Stromal cell of bone marrow (primary cell): ENCODE measurements at places on chromosomes 7 and 10.
A peak's percentile ranks its signal among the peaks of the same experiment; 100 is the strongest.

- no peak for DNase-seq
Measured at GRCh38 chr10:91104193-91105041, 116.0 kb upstream of the PCGF5 start.

DNA sequence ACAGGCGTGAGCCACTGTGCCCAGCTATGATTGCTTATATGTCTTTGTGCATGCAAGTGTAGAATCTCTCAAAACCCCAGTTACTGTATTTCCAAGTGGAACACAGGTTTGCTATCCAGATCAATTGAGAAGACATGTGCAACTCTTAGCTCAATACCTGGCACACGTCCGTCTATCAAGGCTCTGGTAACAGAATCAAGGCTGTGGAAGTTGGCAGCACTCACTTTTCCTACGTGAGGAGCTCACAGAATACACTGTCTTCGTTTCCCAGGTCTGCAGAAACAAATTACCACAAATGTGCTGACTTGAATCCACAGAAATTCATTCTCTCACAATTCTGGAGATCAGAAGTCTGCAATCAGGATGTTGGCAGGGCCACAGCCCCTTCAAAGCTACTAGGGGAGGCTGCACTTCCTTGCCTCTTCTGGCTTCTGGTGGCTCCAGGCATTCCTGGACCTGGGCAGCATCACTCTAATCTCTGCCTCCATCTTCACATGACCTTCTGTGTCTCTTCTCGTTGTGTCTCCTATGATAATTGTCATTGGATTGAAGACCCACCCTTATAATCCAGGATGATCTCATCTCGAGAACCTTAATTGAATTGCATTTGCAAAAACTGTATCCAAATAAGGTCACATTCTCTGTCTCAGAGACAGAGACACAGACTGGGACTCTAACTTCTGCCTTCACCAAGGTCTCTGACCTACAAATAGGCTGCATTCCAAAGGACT is 84.8 kb upstream of the C7orf33 start:
- no peak for DNase-seq

- DNase-seq: no peak
Measured at GRCh38 chr7:106063024-106063423, 49.1 kb downstream of the SYPL1 start.

DNA sequence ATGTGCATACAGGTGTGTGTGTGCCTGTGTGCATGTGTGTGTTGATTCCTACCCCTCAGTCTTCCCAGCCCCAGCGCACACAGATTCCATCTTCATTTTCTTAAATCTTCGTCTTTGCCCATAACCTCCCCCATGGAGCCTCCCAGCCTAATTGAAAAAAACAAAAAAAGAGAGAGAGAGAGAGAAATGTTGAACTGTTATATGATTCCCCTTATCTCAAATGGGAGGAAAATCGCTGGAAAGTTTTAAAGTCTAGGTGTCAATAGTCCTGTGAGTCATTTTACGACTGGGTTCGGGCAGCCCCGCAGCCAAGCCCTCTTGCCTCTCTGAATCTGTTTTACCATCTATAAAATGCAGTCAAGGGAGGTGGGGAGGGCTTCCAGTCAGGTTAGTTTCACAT is 60.9 kb downstream of the SPOCK2 start:
- no peak for DNase-seq

- no peak for DNase-seq
Measured at GRCh38 chr10:132188331-132188730, 1.6 kb downstream of the DPYSL4 start.

DNA sequence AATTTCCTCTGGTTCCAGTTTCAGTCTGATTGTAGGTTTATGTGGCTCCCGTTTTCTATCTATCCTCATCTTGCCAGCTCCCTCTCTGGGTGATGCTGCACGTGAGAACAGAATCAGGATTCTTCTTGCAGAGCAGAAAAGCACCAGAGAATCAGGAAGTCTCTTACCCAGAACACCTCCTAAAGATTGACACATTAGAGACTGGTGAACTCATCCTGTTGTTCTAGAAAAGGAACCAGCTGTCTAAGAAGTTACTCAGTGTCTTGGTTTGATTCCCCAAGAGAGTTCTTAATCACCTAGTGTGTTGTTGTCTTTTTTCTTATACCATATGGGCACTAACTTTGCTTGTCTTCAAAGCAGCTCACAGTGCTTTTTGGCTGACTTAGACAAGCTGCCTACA is 152.4 kb downstream of the DGKI start:
- no peak for DNase-seq

DNA sequence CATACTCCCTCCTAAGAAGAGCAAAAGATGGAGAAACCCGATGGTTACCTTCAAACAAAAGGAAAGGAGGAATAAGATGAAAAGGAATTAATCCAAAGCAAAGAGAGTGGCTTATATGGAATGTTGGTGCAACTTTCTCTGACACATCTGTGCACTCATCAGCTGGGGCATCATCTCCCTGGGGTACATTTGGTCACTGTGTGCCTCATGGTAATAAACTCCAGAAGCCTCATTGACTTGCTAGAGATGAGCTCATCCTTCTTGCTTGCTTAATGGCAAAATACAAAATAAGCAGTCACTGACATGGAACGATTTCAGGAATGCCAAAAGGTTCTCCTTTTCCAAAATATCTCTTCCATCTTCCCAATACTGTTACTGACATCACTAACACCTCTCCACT is 22.5 kb downstream of the CAV1 start:
- DNase-seq: peak; percentile 78

- no peak for DNase-seq
Measured at GRCh38 chr7:135798095-135798494, 49.5 kb upstream of the FAM180A start.

- DNase-seq: no peak
Measured at GRCh38 chr7:152402384-152403250, 33.2 kb downstream of the KMT2C start.

DNA sequence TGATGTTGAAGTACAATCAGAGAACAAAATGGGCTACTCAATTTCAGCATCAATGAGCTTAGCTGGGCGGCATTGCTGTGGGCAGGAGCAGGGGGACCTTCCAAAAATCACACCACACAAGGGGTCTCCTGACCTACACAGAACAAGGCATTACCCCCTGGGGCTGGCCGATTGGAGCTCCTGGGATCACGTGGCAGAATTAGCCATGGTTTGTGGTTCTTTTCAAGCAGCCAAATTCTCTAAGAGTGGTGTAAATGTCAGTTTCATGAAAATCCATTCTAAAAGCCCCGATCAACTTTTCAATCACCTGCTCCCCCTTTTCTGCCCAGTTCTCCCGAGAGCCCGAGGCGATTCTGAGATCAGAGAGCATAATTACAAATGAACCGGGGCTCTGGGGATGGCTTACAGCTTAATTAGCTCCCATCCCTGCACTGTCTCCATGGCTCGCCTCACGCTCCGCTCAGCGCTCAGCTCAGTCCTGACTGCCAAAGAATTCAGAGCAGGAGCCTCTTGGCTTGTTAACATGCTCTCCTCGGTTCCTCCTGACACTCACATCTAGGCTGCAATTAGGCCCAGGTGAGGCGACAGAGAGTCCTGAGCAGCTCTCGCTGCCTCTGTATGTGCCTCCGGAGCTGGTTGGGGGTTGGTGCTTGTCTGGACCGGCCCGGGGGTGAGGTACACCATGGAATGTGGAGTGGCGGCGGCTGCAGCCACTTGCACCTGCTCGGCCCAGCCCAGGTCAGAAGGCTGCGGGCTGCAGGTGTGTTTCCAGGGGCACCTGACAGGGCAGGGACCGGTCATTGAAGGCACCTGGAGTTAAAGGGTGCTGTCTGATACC is 111.8 kb downstream of the WDR11 start:
- DNase-seq: no peak

- DNase-seq: no peak
Measured at GRCh38 chr7:18903695-18904094, 213.7 kb downstream of the TWIST1 start.

DNA sequence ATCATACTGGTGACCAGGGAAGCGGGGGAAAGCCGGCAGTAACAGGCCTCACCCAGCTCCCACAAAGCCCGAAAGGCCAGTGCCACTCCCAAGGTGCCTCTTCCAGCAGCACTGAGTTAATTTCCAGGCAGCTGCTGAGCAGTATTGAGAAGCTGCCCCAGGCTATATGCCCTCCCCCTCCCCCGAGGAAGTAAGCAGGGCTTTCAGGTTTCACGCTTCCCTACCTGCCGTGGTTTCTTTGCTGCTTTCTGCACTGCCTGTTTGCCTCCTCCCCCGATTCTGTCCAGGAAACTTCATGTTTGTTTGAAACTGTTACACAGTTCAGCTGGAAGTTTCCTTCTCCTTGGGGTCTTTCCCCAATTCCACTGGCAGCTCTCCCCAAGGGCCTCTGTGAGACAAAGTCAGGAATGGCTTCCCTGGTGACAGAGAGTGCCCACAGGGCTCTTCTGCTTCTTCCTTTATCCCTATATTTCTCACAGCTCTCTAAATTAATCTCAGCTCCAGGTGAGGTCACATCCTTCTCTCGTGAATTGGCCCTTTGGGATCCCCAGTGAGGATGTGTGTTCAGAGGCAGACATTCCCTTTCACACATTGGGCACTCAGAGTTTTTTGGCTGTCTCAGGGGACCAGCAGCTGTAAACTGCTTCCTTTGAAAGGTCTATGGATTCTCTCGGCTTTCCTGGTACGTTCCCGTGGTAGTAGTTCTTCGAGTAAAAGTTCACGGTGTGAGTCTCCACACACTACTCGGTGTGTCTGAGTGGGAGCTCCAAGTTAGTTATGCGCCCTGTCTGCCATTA is 19.4 kb downstream of the C1GALT1 start:
- DNase-seq: no peak

GRCh38 chr10:99539820-99540219 is 7.1 kb downstream of the NKX2-3 start:
- no peak for DNase-seq

DNA sequence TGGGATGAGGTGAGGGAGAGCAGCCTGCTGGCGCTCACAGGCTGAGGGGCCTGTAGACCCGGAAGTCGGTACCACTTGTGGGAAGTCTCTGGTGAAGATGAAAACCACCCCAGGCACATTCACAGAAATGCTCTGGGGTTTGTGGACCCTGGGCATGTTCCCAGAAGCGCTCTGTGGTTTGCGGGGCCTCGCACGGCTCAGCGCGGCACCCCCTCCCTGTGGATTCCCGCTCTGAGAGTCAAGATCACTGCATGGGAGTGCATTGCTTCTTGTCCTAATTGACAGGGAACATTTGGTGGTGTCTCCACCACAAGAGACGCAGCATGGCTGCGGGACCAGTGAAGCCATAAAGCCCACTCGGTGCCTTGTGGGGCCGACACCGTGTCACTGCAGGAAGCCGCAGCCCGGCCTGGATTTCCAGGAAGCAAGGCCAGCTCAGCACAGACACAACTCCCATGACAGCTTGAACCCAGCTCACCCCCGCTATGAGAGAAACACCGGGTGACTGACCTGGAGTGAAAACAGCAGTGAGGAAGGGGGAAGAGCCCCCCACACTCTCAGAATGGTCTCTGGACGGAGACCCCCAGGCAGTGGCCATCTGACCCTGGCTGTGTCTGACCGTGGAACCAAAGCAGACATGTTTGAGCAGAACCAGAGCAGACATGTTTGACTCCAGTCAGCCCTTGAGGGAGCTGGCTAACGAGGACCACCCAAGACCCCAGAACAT is 157.2 kb downstream of the PTPRN2 start:
- DNase-seq: no peak

- no peak for DNase-seq
Measured at GRCh38 chr7:44982535-44982923, 3.7 kb upstream of the MYO1G start.

- DNase-seq: no peak
Measured at GRCh38 chr10:44757551-44758205, 153.5 kb upstream of the TMEM72 start.

- DNase-seq: no peak
Measured at GRCh38 chr7:136726460-136726859, 142.0 kb upstream of the CHRM2 start.

GRCh38 chr7:27143023-27143949 is at the start of gene HOXA5:
TSS of gene HOXA5 (minus strand) at chr7:27143681. CDS start at chr7:27143607, 74 bp downstream.
- peak; percentile 88 for DNase-seq

- peak; percentile 45 for DNase-seq
Measured at GRCh38 chr7:47088329-47089067, 493.4 kb downstream of the TNS3 start.

DNA sequence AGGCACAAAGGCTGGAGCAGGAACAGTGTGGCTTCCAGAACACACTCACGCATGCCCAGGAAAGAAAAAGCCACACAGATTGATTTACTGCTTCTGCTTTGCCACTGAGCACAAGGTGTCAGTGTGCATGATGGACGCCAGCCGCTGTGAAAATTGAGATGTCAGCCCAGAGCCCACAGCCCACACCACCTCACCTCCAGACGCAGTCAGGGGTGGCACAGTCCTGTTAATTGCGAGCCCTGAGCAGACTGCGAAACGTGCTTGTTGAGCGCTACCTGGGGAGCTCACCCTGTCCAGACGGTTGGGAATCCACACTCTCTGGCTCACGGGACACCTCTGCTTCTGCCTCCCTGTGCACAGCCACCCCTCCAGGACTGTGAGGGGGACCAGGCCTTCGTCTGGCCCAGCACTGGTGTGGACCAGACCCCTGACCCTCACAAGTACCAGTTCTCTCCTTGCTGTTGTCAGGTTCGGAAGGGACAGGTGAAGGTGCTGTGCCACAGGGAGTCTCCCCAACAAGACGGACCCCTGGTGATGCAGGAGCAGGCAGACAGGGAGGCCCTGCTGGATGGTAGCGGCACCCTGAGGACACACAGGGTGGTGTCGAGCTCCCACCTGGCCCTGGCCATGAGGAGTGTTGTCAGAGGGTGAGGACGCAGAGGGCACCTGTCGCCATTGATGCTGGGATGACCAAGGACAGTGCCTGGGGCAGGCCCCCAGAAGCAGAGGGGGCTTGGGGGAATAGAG is 15.3 kb downstream of the RASGEF1A start:
- DNase-seq: no peak

DNA sequence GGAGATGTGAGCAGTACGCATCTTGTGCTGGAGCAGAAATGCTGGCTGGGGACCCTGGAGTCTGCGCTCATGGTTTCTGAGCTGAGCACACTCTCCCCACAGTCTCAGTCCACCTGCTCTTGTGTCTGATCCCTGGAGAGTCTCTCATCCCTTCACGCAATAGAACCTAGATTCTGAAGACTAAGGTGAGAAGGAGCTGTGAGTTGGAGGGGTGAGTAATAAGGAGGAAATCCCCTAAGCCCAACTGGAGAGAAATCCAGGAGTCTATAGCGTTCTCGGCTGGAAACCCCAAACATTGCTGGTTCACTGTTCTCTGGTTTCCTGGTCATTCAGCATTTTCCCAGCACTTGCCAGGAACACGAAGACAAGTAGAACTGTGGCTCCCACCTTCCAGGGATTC is 68.3 kb upstream of the SMNDC1 start:
- no peak for DNase-seq

DNA sequence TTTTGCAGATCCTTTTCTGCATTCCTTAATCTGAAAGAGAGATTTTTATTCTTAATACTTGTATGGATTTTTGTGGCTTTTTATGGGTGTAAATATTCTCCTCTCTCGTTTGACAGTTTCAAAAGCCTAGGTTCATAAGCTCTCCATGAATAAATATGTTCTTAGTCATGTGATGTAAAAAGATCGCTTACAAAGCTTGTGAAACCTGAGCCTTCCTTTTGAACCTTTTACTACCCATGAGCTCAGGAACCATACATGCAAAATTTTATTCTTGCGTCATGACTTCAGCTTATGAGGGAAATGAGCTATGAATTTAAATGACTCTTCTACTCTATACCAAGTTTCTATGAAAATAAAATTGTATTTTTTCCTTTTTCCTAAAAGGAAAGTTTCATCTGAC is 98.7 kb downstream of the POLL start:
- DNase-seq: no peak
